Muscle of leg (tissue), 16 donors: ENCODE measurements at places on chromosomes 3 and 15. TPM values are rescaled to one million over a fixed set of nuclear protein-coding genes. Genes with fewer than 3 reads are reported as not detected.
A peak's percentile ranks its signal among the peaks of the same experiment; 100 is the strongest.

DNA sequence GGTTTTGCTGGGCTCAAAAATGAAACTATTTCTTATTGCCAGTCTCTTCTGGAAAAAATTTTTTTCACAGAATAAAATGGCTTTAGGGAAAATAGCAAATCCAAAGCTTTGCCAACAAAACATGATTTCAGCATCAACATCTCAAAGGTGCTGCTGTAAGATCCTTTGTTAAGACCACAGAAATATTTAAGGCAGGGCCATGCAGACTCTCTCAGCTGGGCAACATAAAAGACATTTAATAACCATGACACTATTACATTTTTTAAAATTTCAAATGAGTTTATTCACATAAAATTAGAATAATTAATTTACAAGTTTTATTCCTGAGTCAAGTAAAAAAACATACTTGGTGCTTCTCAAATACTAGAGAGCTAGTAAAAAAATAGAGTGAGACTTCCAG lies 527.1 kb upstream of the DPPA4 start:
- no peaks in the 10 kb centered on the region for H3K27me3 ChIP-seq
- H3K36me3 ChIP-seq, result no peaks in the 10 kb centered on the region
- DNase-seq, result no peak
- no peaks in the 10 kb centered on the region for H3K4me1 ChIP-seq

- no peak overlapping the region for H3K27ac ChIP-seq
- H3K4me3 ChIP-seq, result no peak overlapping the region
- no peaks in the 10 kb centered on the region for H3K36me3 ChIP-seq
- H3K4me1 ChIP-seq, result no peaks in the 10 kb centered on the region
- H3K27me3 ChIP-seq, result no peaks in the 10 kb centered on the region
- no peak for DNase-seq
Observed at GRCh38 chr3:183330881-183331280, 77.8 kb downstream of the B3GNT5 start.

- H3K27ac ChIP-seq, result no peak overlapping the region
- DNase-seq, result no peak
- H3K36me3 ChIP-seq, result peaks cover 12% of the 10 kb centered on the region
- no peaks in the 10 kb centered on the region for H3K27me3 ChIP-seq
- peaks cover 12% of the 10 kb centered on the region for H3K4me1 ChIP-seq
Observed at GRCh38 chr3:134148534-134148933, 102.1 kb downstream of the RYK start.

DNA sequence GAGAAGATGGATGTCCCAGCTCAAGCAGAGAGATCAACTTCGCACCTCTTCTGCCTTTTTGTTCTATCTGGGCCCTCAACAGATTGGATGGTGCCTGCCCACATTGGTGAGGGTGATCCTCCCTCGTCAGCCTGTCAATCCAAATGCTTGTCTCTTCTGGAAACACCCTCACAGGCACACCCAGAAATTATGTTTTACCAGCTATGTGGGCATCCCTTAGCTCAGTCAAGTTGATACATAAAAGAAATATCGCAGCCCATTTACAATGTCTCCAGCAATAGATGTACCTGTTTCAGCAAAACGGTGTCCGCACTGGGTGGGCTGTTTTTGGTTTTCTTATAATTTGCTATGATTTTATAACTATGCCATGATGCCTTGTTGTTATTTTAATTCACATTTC lies 27.5 kb upstream of the CA12 start:
- H3K4me3 ChIP-seq, result no peak overlapping the region
- H3K27ac ChIP-seq, result peak overlapping the region; percentile 32
- H3K27me3 ChIP-seq, result no peaks in the 10 kb centered on the region
- H3K4me1 ChIP-seq, result peaks cover 5% of the 10 kb centered on the region
- no peaks in the 10 kb centered on the region for H3K36me3 ChIP-seq
- no peak for DNase-seq

- no peaks in the 10 kb centered on the region for H3K4me1 ChIP-seq
- DNase-seq, result no peak
Observed at GRCh38 chr15:82597815-82598214, 49.3 kb downstream of the CPEB1 start.

GRCh38 chr3:108486941-108487340 lies 23.5 kb downstream of the MYH15 start:
- H3K4me3 ChIP-seq, result no peak overlapping the region
- no peak overlapping the region for H3K27ac ChIP-seq
- no peaks in the 10 kb centered on the region for H3K36me3 ChIP-seq
- peak; percentile 50 for DNase-seq
- H3K27me3 ChIP-seq, result no peaks in the 10 kb centered on the region

GRCh38 chr3:117200962-117201361 lies 491.4 kb downstream of the TUSC7 start:
- DNase-seq, result no peak
- no peaks in the 10 kb centered on the region for H3K36me3 ChIP-seq
- no peaks in the 10 kb centered on the region for H3K27me3 ChIP-seq
- no peak overlapping the region for H3K27ac ChIP-seq
- no peaks in the 10 kb centered on the region for H3K4me1 ChIP-seq

DNA sequence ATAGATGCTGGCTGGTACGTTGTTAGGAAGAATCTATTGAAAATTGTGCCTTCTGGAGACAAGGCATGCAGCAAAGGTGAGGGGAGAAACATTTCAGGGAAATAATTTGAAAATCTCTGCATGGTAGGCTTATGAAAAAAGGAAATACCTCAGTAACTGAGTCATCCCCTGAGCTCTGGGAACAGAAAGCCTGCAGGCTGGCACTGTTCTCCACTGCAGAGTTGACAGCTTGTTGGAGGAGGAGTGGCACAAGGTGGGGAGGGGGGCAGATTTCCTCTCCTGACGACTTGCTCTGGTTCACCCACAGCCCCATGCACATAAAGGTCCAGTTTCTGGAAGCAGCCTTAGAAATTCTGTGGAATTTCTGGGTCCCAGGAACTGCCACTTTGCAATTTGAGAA lies 179.4 kb downstream of the ABHD5 start:
- DNase-seq, result peak; percentile 30
- H3K4me3 ChIP-seq, result no peak overlapping the region
- peaks cover 10% of the 10 kb centered on the region for H3K27me3 ChIP-seq
- no peaks in the 10 kb centered on the region for H3K4me1 ChIP-seq

- DNase-seq, result peak; percentile 14
- H3K4me3 ChIP-seq, result no peak overlapping the region
- no peaks in the 10 kb centered on the region for H3K4me1 ChIP-seq
- no peak overlapping the region for H3K27ac ChIP-seq
- H3K27me3 ChIP-seq, result no peaks in the 10 kb centered on the region
- H3K36me3 ChIP-seq, result no peaks in the 10 kb centered on the region
Observed at GRCh38 chr15:94174399-94174802, 57.0 kb upstream of the MCTP2 start.

- no peaks in the 10 kb centered on the region for H3K36me3 ChIP-seq
- H3K27ac ChIP-seq, result no peak overlapping the region
Observed at GRCh38 chr15:62929000-62929357, 113.6 kb upstream of the TPM1 start.

DNA sequence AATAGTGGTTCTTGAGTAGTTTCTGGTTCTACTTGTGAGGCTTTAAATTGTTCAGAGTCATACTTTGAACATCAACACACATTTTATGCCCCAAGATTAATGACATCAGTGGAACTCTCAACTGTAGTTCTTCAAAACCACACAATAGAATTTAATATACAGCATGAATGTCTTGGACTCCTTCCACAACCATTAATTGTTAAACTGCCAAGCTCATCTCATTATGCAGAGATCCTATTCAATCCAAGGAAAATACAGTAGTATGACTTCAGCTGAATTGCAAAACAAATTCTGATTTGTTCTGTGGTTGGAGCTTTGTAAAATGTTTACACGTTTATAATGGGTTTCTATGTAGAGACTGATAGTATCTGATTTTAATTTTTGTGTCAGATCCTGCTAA lies 199.2 kb upstream of the SLC2A2 start:
- no peak overlapping the region for H3K27ac ChIP-seq
- H3K27me3 ChIP-seq, result no peaks in the 10 kb centered on the region
- no peak overlapping the region for H3K4me3 ChIP-seq
- H3K4me1 ChIP-seq, result no peaks in the 10 kb centered on the region
- no peaks in the 10 kb centered on the region for H3K36me3 ChIP-seq
- no peak for DNase-seq

DNA sequence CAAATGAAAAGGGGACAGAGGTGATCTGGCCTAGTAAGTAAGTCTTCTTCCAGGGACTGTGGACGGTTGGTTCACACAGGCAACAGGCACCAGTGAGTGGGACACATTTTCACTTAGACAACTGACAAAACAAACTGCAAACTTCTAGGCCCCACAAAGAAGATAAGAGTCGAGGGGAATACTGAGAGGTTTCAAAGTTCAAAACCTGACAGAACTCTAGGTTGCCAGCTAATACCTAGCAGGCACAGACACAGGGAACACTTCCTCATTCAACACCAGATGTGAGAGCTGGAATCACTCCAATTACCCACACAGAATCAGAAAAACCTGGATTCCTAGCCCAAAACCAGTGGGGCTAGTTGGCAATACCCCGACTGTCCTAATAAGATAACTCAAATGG lies 621.7 kb downstream of the ZPLD1 start:
- H3K27ac ChIP-seq, result no peak overlapping the region
- H3K27me3 ChIP-seq, result no peaks in the 10 kb centered on the region
- no peak overlapping the region for H3K4me3 ChIP-seq
- DNase-seq, result peak; percentile 3

A4GNT gene
- not detected for polyA plus RNA-seq

MME gene
- 15.3 TPM for polyA plus RNA-seq

TMEM212 gene
- 0.08 TPM for polyA plus RNA-seq

CASR gene
- 0.04 TPM for polyA plus RNA-seq

DAPK2 gene
- polyA plus RNA-seq, result 3.8 TPM
